Stimulated activated CD8-positive, alpha-beta memory T cell treated with anti-CD3 and anti-CD28 coated beads, Interleukin-15, amount 100 ng/mL, for 1 hour (primary cell): ENCODE measurements at places on chromosomes 13 and 19.

DNA sequence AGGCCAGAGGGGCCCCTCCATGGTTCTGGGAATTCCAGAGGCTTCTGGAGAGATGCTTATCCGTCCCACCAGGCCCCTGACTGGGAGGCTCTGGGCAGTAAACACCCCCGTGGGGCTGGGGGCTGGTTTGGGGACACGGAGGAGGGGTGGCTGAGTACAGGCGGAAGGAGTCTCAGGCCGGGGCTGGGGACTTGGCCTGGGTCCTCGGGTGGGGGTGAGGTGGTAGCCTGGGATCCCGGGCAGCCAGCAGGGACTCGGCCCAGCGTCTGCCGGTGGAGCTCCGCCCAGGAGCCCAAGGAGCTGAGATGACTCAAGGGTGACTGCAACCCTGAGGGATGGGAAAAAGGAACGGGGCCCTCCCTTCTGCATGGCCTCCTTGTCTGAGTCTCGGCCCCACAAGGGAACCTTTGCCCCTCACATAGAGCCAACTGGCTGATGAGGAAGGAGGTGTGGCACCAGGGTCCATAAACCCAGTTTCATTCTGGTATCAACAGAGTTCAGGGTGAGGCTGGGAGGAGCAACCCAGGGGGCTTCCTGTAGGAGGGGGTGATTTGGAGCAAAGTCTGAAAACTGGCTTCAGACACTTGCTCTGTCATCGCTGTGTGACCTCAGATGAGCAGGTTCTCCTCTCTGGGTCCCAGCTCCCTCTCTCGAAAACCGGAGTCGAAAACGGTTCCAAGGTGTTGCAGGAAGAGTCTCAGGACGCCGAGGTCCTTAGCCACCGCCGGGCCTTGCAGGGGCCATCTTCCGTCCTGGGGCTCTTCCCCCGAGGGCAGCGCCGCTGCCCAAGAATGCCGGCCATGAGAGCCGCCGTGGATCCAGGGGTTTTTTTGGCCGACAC, 809 bp downstream of the MISP start:
- DNase-seq = no peak

DNA sequence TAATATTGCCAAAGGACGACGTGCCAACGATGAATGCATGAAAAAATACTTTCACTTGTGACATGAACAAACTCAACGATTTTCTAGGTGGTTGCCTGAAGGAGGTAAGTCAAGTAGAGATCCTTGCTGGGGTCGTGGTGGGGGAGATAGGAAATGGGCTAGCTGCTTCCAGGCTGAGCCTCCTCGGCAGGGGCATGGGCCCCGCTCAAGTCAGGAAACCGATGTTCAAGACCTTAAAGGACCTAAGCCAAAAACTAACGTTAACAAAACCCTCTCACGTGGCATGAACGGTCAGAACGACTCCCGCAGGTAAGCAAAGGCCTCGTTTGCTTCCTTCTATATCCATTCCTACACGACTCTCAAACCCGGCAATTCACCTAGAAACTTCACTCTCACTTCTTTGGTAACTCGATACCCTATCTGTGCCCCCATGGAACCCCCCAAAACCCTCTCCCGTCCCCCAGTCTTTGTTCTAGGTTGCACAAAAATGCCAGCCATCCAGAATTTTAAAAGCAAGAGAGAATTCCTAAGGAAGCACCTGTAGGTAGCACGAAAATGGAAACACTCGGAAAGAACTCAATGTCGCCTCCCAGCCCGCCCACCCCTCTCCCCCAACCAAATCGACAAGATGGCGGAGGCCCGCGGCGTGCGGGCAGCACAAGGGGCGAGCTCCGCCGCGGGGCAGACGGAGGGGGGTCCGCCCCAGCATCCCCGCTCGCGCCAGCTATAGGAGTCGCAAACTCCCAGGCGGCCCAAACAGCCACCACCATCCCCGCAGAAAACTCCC, 13.6 kb downstream of the ACP4 start:
- no peak for DNase-seq

- DNase-seq = peak; percentile 48
These were observed 12.8 kb downstream of the MOB3A start for GRCh38 chr19:2083174-2083854.

GRCh38 chr13:113648216-113648610, 9.8 kb downstream of the ATP4B start:
- DNase-seq = no peak

GRCh38 chr13:77985866-77986636, 67.4 kb upstream of the EDNRB start:
- DNase-seq = no peak
